Stimulated activated CD4-positive, alpha-beta T cell treated with anti-CD3 and anti-CD28 coated beads, Interleukin-1b, Interleukin-23, amount 100 ng/mL, for 1 hour (primary cell): ENCODE measurements at places on chromosomes 1 and 21.
A peak's percentile ranks its signal among the peaks of the same experiment; 100 is the strongest.

- no peak for DNase-seq
Measured at GRCh38 chr1:27391511-27392095, 819 bp upstream of the GPR3 start.

DNA sequence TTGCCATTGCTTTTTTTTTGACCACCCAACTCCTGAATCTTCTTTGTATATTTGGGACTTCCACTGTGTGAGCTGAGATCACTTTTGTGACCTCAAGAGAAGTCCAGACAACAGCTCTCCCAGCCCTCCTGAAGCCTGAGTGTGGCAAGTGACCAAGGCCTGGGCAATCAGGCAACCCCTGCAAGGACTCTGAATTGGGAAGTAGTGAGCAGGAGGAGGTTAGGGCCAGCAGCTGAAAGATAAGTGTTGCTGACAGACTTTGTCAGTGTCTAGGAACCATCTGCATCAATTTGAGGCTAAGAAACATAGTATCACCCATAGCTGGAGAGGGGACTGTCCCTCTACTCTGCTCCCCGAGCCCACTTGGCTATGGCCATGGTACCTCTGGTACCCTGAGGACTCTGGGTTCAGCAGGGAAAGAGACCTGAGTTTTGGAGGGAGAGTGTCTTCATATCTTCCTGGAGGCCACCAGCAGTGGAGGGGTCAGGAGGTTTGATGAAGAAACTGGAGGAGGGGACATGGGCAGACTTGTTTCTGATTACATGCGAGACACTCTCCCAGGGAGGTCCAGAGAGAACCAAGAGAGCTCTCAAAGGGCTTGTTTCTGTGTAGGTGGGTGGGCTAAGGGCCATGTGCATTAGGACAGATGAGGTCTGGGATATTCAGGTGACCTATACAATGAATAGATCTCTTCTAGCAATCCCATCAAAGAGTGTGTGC lies 147.0 kb upstream of the DNAH14 start:
- no peak for DNase-seq

DNA sequence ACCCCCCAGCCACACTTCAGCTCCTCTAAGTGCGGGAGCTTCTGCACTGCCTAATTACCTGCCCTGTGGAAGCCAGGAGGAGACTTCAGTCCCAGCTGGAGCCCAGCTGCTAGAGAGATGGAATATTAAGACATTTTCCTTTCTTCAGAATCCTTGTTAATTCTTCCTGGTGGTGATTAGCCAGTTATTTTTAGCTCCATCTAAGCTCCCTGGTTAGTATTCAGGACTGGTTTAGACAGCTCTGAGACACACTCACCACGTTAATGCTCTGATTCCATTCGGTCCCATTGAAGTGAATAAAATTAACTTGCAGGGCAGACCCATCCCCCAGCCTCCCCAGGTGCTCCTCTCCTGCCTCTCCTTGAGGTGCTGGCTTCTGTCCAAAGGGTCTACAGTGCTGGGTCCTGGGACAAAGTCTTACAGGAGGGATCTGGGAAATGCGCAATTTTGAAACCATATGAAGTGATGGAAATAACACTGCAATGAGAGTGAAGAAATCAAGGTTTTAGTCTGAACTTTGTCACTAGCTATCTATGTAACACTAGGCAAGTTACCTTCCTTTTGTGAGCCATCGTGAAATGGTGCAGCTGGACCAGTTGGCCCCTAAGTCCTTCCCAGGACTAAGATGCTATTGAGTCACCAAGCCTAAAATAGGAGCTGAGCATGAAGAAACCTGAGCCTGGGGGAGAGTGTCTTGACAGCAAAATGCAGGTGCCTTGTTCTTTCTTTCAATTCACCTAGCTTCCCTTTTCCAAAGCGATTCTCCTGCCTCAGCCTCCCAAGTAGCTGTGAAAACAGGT lies 117.4 kb upstream of the ATP1A1 start:
- DNase-seq, result no peak

DNA sequence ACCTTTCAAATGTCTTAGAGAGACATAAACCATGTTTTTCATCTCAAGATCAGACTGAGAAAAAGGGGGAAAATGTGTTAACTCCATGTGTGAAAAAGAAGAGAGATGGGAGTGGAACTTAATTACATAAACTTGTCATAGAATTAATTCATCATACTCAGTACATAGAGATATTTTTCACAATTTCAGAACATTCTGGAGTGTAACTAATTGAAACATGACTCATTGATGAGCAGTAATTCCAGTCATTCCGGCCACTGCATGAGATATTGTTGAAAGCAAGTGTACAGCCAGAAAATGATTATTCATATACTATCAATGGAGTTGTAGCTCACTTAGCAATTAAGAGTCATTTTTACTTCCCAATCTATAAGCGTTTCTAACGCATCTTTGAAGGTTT lies 739.3 kb downstream of the LTN1 start:
- no peak for DNase-seq

GRCh38 chr1:110605901-110606656 lies at the start of gene KCNA2:
KCNA2 (minus strand) TSS chr1:110606358; CDS start chr1:110604782, 1,576 bp downstream.
- no peak for DNase-seq

DNA sequence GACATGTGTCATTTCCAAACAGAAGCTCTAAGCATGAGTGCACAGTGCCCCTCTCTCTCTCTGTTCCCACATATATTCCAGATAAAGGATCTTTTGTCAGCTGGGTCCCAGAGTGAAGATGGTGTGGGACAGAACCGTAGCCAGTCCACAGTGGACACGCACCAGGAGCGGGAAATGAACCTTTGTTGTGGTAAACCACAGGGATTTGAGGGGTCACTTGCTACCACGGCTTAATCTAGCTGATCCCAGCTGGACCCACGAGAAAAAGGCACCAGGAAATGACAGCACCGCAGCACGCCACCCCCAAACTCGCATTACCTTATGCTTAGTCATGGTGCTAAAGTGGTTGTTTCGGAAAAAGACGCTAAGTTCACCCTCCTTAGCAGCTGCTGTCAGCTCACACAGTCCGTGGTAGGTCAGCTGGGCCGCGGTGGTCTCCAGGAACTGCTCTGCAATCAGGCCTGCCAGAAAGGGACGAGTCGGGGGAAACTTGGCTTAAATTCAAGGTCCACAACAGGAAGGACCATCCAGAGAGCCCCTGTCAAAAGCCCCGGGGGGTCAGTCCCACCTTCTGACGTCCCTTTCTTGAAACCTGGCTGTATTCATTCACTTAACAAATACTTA lies 7.5 kb downstream of the MINDY1 start:
- no peak for DNase-seq

GRCh38 chr1:156750191-156750672 lies 1.2 kb downstream of the HDGF start:
- DNase-seq, result no peak

DNA sequence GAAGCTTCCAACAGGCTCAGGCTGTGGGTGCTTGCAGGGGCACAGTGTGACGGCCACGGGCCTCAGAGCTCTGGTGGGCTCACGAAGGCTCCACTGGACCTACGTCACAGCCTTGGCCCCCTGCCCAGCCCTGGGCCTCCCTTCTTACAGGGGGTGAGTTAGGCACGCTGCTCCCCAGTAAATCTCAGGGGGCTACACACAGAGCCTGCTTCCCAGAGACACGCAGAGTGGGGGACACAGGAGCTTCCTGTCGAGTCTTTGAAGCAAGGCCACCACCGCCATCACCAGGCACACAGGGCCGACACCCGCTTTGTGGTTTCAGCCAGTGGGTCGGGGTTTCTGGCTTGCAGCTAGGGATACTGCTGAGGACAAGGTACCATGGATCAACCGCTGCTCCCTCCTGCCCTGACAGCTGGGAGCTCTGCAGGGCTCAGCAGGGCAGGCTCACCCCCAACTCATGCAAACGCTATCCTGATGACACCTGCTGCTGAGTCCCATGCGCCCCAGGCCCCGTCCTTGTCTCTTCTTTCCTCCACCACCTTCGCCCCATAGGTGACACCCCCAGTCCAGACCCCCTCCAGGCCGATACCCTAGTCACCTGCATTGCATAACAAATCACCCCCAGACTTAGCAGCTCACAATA lies 5.5 kb upstream of the CFAP410 start:
- DNase-seq, result no peak

DNA sequence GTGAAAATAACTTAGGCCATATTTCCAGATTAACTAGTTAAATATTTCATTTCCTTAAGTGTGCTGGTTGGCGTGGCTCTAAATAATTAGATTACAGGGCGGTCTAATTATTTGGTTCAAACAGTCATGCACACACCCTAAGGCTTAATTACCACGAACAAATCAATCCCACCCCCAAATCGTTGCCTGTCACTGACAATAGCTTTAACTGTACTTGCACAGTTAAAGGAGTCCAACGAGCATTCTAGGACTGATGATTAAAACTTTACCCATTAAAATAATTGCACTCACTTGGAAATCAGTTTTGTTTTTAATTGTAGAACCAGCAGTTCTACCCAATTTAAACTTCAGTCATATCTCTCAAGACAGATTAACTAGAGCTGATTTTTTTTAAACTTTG lies 1.5 kb upstream of the POU2F1 start:
- DNase-seq, result no peak

GRCh38 chr1:40986956-40987355 lies 7.5 kb downstream of the CTPS1 start:
- DNase-seq, result no peak

DNA sequence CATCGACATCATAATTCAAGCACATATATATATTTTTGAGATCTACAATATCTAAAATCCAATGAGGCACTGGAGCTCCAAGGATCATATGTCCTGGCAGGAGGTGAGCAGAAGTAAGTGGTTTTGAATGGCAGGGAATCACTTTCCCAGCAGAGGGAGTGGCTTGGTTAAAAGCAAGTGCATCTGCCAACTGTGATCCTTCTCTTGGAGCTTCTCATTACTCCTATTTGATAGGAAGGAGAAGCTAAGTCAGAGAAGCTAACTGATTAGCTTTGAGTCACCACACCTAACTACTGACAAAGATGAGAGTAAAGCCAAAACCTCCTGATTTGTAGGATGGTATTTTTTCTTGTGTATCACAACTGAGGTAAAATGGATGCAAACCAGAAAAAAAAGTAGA lies 55.0 kb downstream of the ALG14 start:
- DNase-seq, result no peak

DNA sequence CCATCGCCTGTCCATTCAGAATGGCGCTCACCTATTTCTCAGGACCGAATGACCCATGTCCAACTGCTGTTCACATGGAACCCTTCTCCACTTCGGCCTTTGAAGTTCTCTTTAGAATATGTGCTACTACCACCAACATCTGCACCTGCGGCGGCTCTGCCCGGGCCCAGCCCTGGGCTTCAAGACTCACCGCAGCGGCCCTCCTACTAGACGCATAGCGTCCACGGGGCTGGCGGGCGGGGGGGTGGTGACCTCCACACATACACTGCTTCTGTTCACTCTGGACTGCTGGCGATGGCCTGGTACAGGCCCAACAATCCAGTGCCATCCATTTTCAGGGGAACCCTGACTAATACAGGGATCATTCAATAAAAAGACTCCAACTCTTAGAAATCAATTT lies 394.2 kb downstream of the VAV3 start:
- no peak for DNase-seq

DNA sequence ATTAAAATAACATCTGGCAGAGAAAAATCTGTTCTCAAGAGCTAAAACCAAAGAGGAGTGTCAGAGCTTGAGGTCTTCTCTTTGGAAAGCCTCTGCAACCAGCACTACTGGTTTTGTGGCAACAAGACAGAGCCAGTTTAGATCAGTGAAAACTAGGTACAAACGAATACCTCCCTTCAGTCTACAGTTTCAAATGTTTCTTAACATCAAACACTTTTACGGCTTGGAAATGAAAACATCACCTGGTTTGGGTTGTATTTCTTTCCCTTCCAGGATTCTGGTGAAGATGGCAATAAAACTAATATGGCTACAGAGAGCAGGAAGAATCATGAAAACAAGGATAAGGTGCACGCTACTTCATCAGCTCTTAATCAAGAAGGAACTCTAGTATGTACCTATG lies 339.4 kb upstream of the ESRRG start:
- DNase-seq, result no peak

DNA sequence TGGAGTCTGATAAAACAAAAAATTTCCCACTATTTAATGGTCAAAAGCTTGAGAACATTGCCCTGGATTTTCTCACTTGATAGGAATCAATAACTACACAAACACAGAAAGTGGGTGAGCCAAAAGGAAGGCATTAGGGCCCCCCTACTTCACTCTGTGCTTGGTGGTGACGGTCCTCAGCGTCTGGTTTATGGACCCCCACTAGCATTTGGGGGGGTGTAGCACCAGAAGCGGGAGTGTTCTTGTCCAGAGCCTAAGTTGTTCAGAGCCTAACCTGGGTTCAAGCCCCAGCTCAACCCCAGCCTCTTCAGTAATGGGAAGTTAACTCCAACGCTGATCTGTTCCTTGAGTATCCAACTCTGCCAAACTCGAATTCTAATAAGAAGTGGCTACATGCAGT lies 33.1 kb downstream of the STPG1 start:
- no peak for DNase-seq

DNA sequence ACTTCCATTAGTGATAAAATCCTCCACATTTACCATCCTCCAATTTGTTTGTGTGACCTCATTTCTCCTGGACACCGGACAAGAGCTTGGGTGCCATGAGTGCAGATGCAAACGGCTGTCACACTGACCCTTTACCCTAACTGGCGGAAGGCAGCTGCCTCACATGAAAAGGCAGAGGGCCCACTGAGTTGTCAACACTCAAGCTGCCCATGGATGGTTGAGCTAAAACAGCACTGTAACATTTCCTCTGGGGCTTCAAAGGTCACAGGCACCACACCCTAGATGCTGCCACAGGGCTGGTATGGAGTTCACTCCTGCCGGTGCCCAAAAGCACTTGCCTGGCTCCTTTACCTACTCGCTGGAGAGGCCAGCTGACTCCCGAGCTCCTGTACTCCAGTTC lies 653.4 kb downstream of the KCNT2 start:
- no peak for DNase-seq

- DNase-seq, result no peak
Measured at GRCh38 chr1:210340841-210341240, 12.1 kb downstream of the HHAT start.

GRCh38 chr1:29689372-29690030 lies 453.2 kb downstream of the PTPRU start:
- DNase-seq, result no peak

- no peak for DNase-seq
Measured at GRCh38 chr1:101957771-101958170, 39.0 kb downstream of the OLFM3 start.

- no peak for DNase-seq
Measured at GRCh38 chr1:232568906-232569553, 60.9 kb downstream of the SIPA1L2 start.

- peak; percentile 43 for DNase-seq
Measured at GRCh38 chr21:42233067-42233961, 14.4 kb downstream of the ABCG1 start.

- no peak for DNase-seq
Measured at GRCh38 chr1:232682248-232682647, 52.3 kb upstream of the SIPA1L2 start.

DNA sequence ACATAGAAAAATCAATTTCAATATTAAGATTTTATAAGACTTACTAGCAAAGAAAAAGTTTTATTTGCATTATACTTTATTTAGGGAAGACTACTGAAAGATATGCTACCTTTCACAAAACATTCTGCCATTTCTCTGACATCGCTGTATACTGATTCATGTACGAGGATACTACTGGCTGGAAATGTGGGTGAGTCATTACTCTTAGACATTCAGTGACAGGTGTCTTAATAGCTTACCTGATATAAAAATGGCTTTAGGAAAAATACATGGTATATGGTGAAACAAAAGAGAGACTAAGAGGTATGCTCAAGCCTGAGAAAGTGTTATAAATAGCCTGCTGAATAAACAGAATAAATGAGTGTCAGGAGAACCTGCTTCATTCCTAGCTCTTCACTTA lies 73.0 kb upstream of the EXO1 start:
- DNase-seq, result no peak
